Upper lobe of right lung (tissue), 1 donor: ENCODE measurements at places on chromosomes 16 and 17.

GRCh38 chr16:57695680-57696069 lies 1.1 kb downstream of the DRC7 start:
- H3K4me1 ChIP-seq = no peaks in the 10 kb centered on the region

DNA sequence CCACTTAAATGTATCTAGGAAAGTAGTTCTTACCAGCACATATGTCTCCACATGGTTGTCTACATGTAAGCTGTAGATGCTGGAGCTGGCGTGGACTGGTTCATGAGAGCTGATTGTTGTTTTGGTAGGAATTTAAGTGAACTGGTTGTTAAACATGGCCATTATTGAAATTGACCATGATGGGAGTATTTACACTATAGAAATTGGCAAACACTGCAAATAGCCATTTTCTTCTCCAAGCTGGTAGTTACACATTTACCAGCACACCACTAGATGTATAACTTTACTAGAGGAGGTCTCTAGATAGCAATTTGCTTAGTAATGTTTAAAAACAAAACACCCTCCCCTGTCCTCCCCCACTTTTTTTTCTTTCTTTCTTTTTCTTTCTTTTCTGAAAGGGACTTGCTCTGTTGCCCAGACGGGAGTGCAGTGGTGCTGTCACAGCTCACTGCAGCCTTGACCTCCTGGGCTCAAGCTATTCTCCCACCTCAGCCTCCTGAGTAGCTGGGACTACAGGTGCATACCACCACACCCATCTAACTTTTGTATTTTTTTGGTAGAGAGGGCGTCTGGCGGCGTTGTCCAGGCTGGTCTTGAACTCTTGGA lies 24.2 kb downstream of the IGSF6 start:
- H3K27me3 ChIP-seq = no peaks in the 10 kb centered on the region
- no peak overlapping the region for H3K4me3 ChIP-seq
- no peak for DNase-seq

- peaks cover 100% of the 10 kb centered on the region for H3K36me3 ChIP-seq
- no peaks in the 10 kb centered on the region for H3K27me3 ChIP-seq
Measured at GRCh38 chr17:28345419-28346198, 10.0 kb downstream of the TNFAIP1 start.

DNA sequence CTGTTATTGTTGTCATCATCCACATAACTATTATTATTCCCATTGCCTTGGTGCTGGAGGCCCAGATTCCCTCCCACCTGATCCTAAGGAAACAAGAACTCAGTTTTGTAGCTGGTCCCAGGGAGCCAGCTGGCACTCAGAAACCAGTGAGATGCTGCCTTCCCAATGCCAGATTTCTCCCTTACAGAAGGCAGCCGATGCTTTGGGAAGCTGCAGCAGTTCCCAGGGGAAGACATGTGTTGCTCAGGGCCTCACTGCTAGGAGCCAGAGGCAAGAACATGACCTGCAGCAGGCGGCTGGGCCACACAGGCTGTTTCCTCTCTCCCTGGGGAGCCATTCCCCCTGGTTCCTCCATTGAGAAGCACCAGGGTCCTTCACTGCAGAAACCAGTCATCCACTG lies 59.9 kb upstream of the GRIN2A start:
- no peak for DNase-seq
- H3K4me1 ChIP-seq = no peaks in the 10 kb centered on the region

GRCh38 chr16:1959269-1960039 lies at the start of gene NDUFB10:
Gene NDUFB10, plus strand, starts transcription at chr16:1959538. Its CDS starts 87 bp downstream, at chr16:1959625.
- peaks cover 19% of the 10 kb centered on the region for H3K4me1 ChIP-seq
- peak; percentile 97 for DNase-seq
- peak within 1 kb of the TSS; percentile 93 for H3K4me3 ChIP-seq
- peak within 1 kb of the TSS; percentile 91 for H3K27ac ChIP-seq

- DNase-seq = no peak
- no peak overlapping the region for H3K27ac ChIP-seq
- H3K4me1 ChIP-seq = no peaks in the 10 kb centered on the region
- peaks cover 6% of the 10 kb centered on the region for H3K36me3 ChIP-seq
- no peaks in the 10 kb centered on the region for H3K27me3 ChIP-seq
Measured at GRCh38 chr17:69012895-69013805, 47.6 kb downstream of the ABCA9 start.

- no peaks in the 10 kb centered on the region for H3K36me3 ChIP-seq
- H3K4me1 ChIP-seq = peaks cover 14% of the 10 kb centered on the region
- DNase-seq = no peak
Measured at GRCh38 chr16:50593410-50594150, 45.4 kb downstream of the NKD1 start.

DNA sequence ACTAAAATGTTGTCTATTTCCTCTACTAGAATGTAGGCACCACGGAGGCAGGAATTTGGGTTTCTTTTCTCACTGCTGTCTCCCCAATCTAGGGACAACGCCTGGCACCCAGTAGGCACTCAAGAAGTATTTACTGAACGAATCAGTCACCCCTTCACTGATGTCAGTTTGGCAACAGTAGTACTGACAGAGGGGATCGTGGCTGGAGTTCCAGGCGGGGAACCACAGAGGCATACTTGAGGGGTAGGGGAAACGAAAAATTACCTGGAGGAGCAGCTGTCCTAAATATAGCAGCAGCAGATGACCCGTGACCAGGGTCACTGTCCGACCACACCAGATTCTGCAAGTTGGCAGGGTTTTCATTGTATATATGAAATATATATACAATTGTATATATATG lies 33.3 kb downstream of the TRIM25 start:
- no peak overlapping the region for H3K27ac ChIP-seq
- H3K27me3 ChIP-seq = no peaks in the 10 kb centered on the region
- no peaks in the 10 kb centered on the region for H3K36me3 ChIP-seq
- H3K4me1 ChIP-seq = no peaks in the 10 kb centered on the region
- DNase-seq = no peak

DNA sequence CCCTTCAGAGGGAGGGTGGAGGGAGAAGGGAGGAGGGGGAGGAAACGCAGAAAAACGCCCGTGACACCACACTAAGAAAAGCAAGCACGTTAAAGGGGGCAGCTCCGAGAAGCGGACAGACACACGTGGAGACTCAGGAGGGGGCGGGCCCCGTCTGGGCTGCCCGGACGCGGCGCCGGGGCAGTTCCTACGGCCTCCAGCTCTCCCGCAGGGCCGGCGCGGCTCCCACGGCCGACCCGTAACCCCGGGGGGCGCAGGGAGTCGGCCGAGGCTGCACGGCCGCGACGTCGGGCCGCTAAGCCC lies 362 bp downstream of the KLHDC4 start:
- peaks cover 16% of the 10 kb centered on the region for H3K4me1 ChIP-seq
- peak overlapping the region; percentile 97 for H3K4me3 ChIP-seq
- peak; percentile 67 for DNase-seq
- peak overlapping the region; percentile 94 for H3K27ac ChIP-seq
- peaks cover 15% of the 10 kb centered on the region for H3K36me3 ChIP-seq

DNA sequence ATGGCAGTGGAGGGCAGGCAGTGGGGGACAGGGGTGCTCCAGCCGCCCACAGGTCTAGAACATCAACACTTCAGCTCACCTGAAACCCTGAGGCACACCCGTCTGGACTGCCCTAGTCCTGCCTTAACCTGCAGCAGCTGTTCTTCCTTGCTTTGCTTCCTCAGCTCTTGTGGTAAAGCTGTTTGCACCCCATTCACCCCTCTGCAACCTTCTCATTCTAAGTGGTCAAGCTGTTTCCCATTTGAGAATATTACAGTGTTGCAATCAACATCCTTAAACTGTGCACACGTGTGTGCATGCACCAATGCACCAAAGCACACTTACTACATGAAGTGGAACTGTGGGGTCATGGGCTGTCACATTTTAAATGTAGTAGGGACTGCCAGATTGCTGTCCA lies 32.4 kb downstream of the SCNN1B start:
- DNase-seq = no peak
- no peaks in the 10 kb centered on the region for H3K27me3 ChIP-seq
- no peaks in the 10 kb centered on the region for H3K36me3 ChIP-seq
- H3K4me1 ChIP-seq = no peaks in the 10 kb centered on the region

GRCh38 chr16:66274335-66275110 lies 92.0 kb upstream of the CDH5 start:
- no peak for DNase-seq
- no peaks in the 10 kb centered on the region for H3K36me3 ChIP-seq
- peaks cover 9% of the 10 kb centered on the region for H3K4me1 ChIP-seq
- H3K27me3 ChIP-seq = peaks cover 3% of the 10 kb centered on the region
- H3K27ac ChIP-seq = no peak overlapping the region

DNA sequence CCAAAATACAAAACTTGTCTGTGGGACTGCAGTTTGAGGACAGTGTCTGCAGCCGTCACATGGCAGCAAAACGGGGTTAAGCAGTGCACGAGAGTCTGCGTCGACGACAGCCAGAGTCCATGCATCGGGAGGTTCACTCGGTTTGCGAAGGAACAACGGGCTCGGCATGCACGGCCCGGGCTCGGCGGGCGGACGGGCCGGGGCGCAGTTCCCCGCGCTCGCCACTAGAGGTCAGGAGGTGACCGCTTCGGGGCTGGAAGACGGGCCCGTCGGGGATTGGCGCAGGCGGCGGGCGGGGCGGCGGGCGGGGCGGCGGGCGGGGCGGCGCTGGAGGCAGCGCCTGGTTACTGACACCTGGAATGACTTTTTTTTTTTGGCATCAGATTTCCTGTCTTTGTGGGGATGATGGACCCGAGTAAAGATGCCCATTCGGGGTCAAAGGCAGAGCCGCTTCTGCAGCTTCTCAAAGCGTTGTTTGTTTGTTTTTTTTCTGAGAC lies 6.5 kb downstream of the SCGB1C2 start:
- no peaks in the 10 kb centered on the region for H3K4me1 ChIP-seq
- peak; percentile 92 for DNase-seq
- H3K4me3 ChIP-seq = no peak overlapping the region
- H3K27me3 ChIP-seq = no peaks in the 10 kb centered on the region

GRCh38 chr16:89071686-89072547 lies 21.7 kb upstream of the ACSF3 start:
- no peaks in the 10 kb centered on the region for H3K4me1 ChIP-seq
- H3K27me3 ChIP-seq = peaks cover 16% of the 10 kb centered on the region
- DNase-seq = no peak
- H3K36me3 ChIP-seq = no peaks in the 10 kb centered on the region
- no peak overlapping the region for H3K4me3 ChIP-seq

DNA sequence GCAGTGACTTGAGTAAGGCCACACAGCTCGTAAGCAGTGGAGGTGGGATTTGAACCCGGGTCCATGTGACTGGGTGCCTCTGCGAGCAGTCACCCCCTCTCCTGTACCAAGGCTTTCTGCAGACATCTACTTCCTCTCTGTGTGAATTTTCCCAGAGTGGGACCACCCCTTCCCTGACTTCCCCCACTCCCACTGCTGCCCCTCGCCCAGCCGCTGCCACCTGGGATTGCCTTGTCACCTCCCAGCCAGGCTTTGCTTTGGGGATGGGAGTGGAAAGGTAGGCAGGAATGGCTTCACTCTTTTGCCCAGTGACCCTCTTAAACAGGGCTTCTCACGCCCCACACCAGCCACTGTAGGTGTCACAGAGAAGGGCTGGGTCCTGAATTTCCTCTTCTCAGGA lies 105.2 kb upstream of the SEC14L1 start:
- H3K27ac ChIP-seq = no peak overlapping the region
- H3K4me3 ChIP-seq = no peak overlapping the region
- no peak for DNase-seq

GRCh38 chr17:48720266-48721008 lies 1.9 kb downstream of the PRAC1 start:
- H3K36me3 ChIP-seq = no peaks in the 10 kb centered on the region
- H3K27ac ChIP-seq = no peak overlapping the region
- no peak for DNase-seq
- H3K4me3 ChIP-seq = no peak overlapping the region
- H3K27me3 ChIP-seq = peaks cover 100% of the 10 kb centered on the region
- H3K4me1 ChIP-seq = peaks cover 13% of the 10 kb centered on the region

DNA sequence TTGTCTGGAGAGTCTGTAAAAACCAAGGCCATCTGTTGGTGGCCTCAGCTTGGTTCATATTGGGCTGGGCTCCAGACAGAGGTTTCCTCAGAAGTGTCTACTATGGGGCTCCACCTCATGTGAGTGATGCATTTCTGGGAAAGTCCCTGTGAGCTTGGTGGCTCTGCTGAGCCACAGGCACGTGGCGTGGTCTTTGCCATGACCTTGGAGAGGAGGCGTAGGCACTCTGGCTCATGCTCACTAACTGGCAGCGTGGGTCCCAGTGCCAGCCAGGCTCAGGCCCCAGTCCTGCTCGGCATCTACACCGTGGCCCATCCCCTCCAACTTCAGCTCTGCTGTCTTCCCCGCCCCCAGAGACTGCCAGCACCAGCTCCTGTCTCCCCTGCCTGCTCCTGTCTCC lies 10.7 kb upstream of the SMTNL2 start:
- H3K27me3 ChIP-seq = no peaks in the 10 kb centered on the region
- no peak overlapping the region for H3K27ac ChIP-seq
- H3K4me1 ChIP-seq = no peaks in the 10 kb centered on the region
- no peaks in the 10 kb centered on the region for H3K36me3 ChIP-seq
